ENCODE measurements at places on chromosomes 2 and 18.

- DNase-seq: no peak
Observed at GRCh38 chr2:33250417-33251029, 225.9 kb upstream of the RASGRP3 start.

- DNase-seq: peak; percentile 60
Observed at GRCh38 chr2:181466661-181467576, 9.7 kb downstream of the ITGA4 start.

- no peak for DNase-seq
Observed at GRCh38 chr2:218235017-218235416, 18.0 kb downstream of the ARPC2 start.

DNA sequence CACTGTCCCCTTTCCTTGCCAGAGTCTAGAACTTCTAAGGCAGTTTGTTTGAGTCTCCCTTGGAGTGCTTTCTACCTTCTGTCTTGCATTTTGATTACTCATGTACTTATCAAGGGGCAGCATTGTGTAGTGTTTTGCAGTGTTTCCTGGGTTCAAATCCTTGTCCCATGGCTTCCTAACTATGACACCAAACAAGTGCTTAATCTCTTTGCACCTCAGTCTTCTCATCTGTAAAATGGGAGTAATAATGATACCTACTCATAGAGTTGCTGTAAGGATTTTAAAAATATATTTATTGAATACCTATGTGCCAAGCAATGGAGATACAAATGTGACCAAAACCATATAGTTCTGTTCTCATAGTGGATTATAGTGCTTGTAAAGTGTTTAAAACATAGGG, 105.5 kb upstream of the PKDCC start:
- DNase-seq: no peak

GRCh38 chr18:48462510-48462909, 53.3 kb upstream of the ZBTB7C start:
- no peak for DNase-seq

GRCh38 chr2:39150102-39150562, 29.3 kb upstream of the SOS1 start:
- DNase-seq: no peak

GRCh38 chr2:229417176-229417575, 146.1 kb upstream of the PID1 start:
- no peak for DNase-seq

- no peak for DNase-seq
Observed at GRCh38 chr2:186911551-186912085, 62.6 kb upstream of the ZSWIM2 start.

DNA sequence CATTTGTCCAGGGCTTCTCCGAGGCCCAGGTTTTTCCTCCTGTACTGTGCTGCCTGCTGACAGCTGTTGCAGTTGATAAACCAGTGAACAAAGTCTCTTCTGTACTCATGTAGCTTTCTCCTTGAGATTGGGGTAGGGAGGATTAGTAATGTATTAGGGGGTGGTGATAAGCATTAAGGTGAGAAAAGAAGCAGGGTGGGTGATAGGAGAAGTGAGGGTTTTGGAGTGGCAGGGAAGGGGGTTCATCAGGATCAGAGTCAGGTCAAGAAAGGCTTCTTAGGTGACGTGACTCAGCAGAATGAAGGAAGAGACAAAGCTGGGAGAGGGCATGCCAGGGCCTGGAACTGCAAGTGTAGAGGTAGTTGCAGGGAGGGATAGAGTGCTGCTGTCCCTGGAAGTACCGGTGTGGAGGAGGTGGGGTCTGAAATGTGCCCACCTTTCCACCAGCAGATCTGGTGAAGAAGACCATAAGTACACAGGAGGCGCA, 48.7 kb downstream of the PKP4 start:
- no peak for DNase-seq

DNA sequence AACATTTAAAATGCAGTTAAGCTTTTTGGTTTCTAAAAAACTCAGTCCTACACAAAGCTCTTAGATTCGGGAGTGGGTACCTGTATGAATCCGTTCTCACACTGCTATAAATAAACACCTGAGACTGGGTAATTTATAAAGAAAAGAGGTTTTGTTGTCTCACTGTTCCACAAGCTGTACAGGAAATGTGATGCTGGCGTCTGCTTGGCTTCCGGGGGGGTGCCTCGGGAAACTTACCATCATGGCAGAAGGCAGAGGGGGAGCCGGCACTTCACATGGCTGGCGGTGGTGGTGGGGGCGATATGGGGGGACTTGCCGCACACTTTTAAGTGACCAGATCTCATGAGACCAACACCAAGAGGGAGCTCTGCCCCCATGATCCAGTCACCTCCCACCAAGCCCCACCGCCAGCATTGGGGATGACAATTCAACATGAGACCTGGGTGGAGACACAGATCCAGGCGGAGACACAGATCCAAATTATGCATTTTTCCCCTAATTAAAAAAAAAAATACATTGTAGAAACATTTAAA, 222.5 kb downstream of the GBX2 start:
- no peak for DNase-seq

GRCh38 chr2:29615183-29615582, 306.2 kb downstream of the ALK start:
- no peak for DNase-seq

DNA sequence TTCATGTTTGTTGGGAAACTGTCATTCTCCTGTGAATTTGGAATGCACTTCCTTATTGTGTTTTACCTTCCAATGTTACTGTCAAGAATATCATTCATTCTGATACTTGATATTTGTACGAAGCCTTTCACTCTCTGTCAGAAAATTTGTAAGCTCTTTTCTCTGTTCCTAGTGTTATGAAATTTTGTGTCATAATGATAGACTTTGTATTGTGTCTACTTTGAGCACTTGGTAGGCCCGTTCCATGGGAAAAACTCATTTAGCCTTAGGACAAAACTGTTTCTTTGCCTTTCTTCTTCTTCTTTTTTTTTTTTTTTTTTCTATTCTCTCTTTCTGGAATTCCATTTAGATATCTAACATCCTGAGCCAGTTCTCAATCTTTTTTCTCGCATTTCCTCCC, 52.0 kb upstream of the FAM124B start:
- no peak for DNase-seq

DNA sequence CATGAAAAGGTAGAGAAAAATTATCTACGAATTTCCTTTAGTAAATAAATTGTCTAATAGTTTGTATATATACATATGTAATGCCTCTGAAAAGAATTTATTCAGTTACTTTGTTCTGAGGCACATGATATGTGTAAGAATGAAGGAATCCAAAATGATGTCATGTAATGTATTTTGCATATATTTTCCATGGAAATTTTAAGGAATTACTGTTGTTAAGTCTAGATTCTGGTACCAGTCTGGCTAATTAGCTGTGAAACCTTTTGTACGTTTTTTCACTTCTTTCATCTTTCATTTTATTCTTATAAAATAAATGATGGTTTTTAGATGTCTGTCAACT, 12.3 kb downstream of the YIPF4 start:
- no peak for DNase-seq

- DNase-seq: no peak
Observed at GRCh38 chr2:169345486-169346437, 16.6 kb downstream of the LRP2 start.

DNA sequence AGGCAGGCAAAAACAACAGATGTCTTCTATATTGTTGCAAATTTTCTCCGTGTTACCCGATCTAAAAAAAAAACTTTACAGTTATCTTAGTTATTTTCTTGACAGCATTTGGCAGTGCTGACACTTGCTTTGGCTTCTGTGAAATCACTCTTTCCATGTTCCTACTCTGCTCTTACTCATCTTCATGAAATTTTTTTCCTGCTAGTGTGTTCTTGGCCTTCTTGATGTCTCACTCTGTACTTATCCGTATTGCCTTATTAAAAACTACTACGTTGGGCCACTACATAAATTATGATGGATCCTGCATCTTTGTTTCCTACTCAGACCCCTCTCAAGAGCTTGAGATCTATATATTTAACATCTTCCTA, 134.4 kb downstream of the IKZF2 start:
- DNase-seq: no peak

- peak; percentile 21 for DNase-seq
Observed at GRCh38 chr18:54223568-54224241, 764 bp downstream of the MBD2 start.

DNA sequence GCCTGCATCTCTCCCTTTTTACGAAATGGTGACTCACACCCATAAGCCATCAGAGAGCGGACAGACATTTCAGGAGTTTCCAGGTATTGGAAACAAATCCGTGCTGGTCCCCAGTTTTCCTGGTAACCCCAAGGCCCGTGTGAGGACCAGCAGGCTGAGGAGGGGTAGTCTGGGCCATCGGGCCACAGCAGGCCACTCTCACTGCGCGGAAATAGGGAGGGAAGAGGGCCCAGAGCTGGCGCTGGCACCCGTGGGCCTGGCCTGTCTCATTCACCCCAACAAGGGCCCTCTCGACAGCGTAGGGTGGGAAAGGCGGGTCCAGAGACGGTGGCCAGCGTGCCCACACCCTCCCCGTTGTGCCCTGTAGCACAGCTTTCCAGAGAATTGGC, 13.7 kb upstream of the FAHD2A start:
- no peak for DNase-seq

GRCh38 chr2:179332903-179333302, 68.3 kb upstream of the SESTD1 start:
- no peak for DNase-seq

- no peak for DNase-seq
Observed at GRCh38 chr2:3634596-3635121, 23.3 kb upstream of the ALLC start.

GRCh38 chr18:31667185-31667584, 17.2 kb downstream of the B4GALT6 start:
- DNase-seq: no peak

GRCh38 chr2:12514631-12515437, 201.9 kb upstream of the TRIB2 start:
- DNase-seq: no peak

DNA sequence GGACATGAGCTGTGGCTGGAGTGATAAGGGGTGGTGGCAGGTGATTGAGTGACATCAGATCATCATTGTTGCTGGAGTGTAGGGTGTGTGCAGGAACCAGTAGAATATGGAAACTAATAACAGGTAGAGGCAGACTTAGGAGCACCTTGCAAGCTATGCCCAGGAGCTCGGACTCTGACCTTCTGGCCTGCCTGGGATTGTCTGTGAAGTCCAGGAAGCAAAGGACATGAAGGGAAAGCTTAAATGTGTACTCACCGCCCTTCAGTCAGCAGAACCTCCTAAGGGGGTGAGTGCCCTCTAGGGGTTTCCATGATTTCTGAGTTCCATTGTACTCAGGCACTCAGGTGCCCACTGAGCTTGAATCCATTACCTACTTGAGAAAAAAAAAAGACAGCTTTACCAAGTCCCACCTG, 104.2 kb downstream of the CRIM1 start:
- DNase-seq: no peak

DNA sequence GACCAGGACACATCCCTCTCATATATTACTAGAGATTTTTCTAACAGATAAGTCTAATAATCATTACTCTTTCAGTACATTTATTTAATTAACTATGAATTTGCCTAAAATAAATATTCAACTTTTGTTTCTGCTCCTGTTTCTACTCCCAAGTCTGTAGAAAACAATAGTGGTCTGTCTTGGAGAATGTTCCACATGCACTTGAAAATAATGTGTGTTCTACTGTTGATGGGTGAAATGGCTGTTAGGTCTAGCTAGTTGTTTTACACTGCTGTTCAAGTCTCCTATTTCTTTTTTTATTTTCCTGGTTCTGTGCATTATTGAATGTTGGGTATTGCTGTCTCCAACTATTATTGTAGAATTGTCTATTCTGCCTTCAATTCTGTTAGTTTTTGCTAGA, 47.2 kb downstream of the SPOPL start:
- no peak for DNase-seq

DNA sequence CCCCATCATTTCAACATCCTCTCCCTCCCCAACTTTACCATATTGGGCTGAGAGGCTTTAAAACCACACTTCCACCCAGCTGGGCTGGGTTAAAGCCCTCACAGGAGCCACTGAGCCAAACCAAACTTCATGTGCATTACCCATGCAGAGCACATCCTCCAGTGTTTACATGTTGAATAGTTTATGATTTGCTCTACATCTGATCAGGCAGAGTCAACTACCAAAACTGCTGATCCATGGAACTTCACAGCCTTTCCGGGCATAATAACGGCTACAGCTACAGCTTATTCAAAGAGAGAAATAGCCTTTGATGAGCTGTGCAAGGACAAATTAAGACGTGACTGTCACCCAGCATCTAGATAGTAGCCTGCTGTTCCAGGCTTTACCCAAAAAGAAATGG, 39.0 kb downstream of the MAIP1 start:
- no peak for DNase-seq

DNA sequence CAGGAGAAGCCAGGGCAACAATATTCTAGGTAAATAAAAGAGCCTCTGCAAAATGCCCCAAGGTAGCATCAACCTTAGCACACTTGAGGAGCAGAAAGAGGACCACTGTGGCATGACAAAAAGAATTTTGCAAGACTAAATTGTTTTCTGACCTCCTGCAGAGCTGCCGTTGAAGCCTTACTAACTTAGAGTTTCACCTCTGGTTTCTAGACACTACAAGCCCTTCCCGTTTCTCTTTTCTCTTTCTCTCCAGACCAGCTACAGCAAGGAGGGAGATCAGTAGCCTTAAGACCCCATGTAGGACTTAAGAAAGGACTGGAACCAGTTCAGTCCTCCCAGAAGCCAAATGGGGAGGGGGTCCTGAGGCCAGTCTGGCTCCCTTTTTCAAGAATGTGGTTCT, 73.3 kb upstream of the SP3 start:
- no peak for DNase-seq

DNA sequence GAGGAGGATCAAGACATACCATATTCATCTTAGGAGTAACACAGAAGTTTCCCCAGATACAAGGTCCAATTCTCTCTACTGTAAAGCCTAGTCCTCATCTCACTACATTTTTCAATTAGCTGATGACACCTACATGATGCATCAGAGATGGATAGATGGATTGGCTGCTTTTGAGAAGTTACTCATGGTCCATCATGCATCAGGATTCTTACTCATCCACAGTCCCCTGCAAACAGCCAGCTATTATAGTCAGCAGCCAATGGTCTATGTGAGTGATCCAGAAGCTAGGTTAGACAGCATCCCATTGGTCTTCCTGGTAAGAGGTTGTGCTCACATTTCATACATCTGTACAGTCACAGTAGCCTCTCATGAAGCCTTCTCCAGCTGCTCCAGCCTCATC, 154.5 kb upstream of the NRP2 start:
- DNase-seq: no peak

GRCh38 chr2:9830685-9831410, 12.4 kb upstream of the TAF1B start:
- DNase-seq: no peak

DNA sequence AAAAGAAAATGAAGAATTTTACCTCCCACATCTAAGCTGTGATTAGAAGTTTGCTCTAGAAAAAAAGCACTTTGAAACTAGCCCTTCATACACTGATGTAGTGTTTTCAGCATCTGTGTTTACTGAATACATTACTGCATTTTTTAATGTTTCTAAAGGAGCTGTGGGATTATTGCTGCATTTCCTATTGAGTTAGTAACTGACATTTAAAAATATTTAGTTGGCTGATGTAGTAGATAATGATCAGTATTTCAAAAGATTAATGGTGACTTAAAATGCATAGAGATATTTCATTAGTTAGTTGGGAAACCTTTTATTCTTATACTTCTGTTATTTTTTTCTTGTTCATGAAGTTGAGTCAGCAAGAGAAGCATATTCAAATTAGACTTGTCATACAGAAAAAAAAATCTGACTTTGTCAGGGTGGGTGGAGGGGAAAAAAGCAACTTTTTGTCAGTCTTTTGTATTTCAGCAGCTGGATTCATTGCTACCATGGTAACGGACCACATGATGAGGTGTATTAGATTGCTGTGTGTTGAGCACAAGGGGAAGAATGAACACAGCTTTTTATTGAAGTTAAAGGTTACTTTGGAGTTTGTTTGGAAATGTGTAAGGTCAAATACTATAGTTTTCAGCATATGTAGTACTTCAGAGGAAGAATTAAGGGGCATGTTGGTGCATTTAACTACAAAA, at the start of gene DTNA:
TSS of gene DTNA (plus strand) at position 549 of the 692 bp plus-strand sequence. CDS start 45,679 bp downstream, outside the sequence.
- DNase-seq: no peak

Data from stimulated activated CD4-positive, alpha-beta T cell treated with anti-CD3 and anti-CD28 coated beads, Interleukin-15, amount 100 ng/mL, for 1 hour (primary cell).